ENCODE measurements at places on chromosomes 7 and 10.

DNA sequence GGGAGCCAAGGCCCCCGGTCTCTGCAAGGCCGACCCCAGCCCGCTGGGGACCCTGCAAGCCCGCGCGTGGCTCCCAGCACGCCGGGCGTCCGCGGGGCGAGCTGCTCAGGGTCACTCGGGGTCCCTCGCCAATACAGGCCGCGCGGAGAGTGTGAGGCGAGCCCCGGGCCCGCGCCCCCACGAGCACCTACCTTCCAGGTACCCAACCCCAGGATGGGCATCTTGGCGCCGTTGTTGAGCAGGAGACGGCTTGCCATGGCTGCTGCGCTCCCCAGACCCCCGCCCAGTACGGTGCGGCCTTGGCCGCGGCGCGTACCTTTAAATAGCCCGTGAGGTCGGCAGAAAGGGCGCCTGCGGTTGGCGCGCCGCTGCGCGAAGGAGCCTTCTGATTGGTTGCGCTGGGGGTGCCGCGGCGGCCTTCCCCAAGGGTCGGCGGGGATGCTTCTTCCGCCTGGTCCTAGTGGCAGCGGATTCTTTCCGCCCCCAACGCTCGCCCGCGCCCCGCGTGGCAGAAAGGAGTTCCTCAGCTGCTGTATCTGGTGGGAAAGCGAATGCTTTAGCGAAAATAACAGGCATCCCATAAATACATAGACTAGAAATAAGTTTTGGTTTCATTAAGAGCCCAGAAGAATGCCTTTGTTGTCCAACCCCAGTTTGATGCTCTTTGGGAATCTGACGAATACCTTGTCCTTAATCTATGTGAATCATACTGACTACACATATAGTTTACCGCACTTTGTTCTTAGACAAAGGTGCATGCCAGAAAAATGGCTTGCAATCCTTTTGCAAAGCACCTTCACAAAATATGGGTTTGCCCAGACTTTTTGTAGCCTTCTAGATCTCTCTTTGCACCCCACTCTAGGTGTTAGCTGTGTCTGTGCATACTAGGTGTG, at the start of gene AKR1B1:
AKR1B1 (minus strand) TSS at position 295 of the 893 bp plus-strand sequence; CDS start at position 257, 38 bp downstream.
- peak; percentile 76 for DNase-seq

DNA sequence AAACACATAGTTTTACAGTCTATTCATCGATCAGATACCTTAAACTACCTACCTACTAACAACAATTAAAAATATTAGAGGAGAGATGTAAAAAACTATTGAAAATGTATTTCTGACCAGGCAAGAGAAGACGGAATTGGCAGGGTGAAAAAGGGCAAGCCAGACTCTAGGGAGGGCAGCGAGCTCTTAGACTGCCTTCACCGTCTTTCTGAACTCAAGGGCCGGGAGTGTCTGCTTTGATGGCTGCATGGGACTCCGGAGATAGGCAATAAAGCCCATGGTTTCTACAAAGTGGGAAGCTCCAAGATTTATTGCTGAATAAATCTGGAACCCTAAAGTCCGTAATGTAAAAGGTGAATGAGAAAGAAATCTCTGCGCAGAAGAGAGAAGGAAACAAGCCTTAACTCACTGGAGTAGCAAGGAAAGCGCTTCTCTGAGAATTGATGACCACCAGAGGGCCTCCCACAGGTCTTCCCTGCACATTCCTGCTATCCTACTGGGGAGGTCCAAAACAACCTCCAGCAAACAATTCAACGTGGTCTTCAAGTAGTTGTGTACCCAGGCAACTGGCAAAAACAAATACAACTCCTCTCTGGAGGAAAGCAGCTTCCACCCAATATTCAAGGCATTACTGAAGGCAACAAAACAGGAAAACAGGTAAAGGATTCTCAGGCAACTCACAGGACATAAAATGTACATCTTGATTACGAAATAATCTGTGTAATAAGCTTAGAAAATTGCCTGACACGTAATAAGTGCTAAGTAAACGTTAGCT, 181.3 kb downstream of the SDK1 start:
- DNase-seq: peak; percentile 1

DNA sequence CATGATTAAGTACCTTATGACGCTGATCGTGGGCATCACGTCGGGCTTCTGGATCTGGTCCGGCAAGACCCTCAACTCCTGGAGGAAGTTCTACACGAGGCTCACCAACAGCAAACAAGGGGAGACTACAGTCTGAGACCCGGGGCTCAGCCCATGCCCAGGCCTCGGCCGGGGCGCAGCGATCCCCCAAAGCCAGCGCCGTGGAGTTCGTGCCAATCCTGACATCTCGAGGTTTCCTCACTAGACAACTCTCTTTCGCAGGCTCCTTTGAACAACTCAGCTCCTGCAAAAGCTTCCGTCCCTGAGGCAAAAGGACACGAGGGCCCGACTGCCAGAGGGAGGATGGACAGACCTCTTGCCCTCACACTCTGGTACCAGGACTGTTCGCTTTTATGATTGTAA, 2.5 kb downstream of the FZD1 start:
- no peak for DNase-seq

GRCh38 chr10:86293396-86293791, 73.2 kb downstream of the GRID1 start:
- DNase-seq: no peak

DNA sequence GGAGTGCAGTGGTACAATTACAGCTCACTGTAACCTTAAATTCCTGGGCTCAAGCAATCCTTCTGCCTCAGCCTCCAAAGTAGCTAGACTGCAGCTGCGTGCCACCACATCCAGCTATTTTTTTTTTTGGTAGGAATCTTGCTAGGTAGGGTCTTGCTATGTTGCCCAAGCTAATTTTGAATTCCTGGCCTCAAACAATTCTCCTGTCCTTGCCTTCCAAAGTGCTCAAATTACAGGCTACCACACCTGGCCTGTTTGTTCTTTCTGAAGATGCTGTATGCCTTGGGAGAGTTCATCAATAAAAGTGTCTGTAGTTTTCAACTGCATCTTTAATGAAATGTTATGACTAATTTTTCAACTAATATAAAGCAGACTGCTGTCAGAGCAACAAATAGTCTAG, 452 bp downstream of the SAMD9 start:
- no peak for DNase-seq

DNA sequence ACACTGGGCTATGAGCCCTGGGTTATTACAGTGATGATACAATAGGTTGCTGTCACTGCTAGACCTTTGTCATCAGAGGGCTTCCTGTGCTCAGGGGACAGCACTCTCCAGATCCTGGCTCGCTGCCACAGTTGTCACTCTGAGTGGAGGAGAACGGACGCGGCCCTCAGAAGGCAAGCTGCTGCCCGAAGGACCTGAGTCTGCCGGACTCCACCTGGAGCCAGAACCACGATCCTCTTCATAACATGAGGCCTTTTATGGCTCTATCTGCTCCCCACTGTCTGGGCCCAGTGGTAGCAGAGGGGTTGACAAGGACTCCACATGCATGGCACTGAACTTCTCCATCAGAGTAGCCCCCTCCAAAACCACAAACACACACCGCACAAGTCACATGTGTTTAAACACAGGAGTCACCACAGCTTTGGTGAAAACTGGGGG, 94.7 kb upstream of the EFCAB10 start:
- DNase-seq: no peak

GRCh38 chr10:125012851-125013528, 71.1 kb downstream of the ZRANB1 start:
- no peak for DNase-seq

- DNase-seq: peak; percentile 82
Measured at GRCh38 chr10:102645741-102646609, 1.7 kb downstream of the TRIM8 start.

DNA sequence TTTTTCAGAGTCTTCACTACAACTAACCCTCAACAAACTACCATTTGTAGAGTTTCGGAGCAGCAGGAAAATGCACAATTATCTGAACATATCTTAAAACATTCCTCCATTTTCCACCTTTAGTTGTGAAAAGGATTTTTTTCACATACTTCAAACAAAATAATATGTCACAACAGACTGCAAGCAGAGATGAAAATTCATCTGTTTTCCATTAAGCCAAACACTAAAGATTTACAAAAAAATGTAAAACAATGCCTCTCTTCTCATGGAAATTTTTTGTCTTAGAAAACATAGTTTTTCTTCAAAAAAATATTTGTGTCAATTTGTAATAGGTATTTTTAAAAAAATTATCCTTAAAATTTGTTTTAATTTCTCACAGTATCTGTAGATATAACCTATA, 98.9 kb downstream of the ARHGAP12 start:
- no peak for DNase-seq

DNA sequence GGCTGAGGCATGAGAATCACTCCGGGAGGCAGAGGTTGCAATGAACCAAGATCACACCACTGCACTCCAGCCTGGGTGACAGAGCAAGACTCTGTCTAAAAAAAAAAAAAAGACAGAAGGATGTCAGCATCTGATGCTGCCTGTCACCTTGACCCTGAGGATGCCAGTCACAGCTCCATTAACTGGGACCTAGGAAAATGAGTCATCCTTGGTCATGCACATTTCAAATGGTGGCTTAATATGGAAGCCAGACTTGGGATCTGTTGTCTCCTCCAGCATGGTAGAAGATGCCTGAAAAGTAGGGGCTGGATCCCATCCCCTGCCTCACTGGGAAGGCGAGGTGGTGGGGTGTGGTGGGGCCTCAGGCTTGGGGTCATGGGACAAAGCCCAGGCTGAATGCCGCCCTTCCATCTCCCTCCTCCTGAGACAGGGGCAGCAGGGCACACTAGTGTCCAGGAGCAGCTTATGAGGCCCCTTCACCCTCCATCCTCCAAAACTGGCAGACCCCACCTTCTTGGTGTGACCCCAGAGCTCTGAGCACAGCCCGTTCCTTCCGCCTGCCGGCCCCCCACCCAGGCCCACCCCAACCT, 1.3 kb downstream of the NOS3 start:
- no peak for DNase-seq

DNA sequence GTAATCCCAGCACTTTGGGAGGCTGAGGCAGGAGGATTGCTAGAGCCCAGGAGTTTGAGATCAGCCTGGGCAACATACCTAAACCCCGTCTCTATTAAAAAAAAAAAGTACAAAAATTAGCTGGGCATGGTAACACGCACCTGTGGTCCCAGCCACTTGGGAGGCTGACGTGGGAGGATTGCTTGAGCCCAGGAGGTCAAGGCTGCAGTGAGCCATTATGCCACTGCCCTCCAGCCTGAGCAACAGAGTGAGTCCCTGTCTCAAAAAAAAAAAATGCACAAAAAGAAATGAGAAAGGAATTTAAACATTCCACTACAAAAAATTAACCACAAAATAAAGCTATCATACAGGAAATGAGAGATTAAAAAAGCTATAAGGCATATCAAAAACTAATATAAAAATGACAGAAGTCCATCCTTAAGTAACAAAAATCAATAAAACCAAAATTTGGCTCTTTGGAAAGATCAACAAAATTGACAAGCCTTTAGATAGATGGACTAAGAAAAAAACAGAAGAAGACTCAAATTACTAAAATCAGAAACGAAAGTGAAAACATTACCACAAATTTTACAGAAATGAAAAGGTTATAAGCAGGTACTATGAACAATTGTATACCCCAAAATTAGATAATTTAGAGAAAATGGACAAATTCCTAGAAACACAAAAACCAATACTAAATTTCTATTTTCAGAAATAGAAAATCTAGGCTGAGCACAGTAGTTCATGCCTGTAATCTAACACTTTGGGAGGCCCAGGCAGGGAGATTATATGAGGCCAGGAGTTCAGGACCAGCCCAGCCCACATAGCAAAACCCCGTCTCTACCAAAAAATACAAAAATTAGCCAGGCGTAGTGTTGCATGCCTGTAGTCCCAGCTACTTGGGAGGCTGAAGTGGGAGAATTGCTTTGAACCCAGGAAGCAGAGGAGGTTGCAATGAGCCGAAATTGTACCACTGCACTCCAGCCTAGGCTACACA, 42.4 kb upstream of the NANOS1 start:
- DNase-seq: no peak

DNA sequence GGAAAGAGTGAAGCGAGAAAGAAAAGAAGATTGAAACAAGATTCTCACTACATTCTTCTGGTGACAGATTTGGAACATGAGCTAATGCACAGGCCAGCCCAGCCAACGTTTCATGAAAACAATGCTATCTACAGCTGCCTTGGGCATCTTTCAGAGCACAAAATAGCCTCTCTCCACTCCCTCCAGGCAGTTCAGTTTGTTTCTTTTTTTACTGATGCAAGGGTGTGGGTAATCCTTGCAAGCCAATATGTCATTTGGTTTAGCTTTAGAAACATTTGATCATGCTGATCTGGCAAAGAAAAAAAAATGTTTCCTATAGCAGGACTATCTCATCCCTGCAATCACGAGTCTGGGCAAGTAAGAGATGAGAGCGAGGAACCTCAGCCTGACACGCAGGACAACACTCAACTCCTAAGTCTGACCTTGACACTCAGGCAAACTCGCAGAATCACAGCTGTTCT, 35.9 kb downstream of the SVIL start:
- DNase-seq: no peak

DNA sequence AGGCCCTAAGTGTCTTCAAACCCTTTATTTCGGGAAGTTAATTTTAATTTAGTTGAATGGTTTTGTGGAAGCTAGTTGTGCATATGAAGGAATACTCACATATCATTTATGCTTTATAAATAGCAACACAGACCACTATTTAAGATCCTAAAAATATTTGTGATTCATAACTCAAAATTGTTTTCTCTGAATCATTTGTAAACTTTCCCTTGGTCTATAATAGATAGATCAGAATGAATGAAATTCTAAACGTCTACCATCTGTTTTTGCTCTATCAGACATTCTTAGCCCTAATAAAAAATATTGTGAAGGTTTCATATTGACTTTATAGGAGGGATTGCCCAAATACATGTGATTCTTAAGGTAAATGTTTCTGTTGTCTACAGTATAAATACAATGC, 43.5 kb downstream of the LOXL4 start:
- peak; percentile 41 for DNase-seq

GRCh38 chr7:43137811-43138210, 25.4 kb downstream of the HECW1 start:
- peak; percentile 84 for DNase-seq

- no peak for DNase-seq
Measured at GRCh38 chr7:157949711-157950110, 612.9 kb downstream of the DNAJB6 start.

GRCh38 chr10:127337801-127338200, 141.4 kb upstream of the INSYN2A start:
- no peak for DNase-seq

GRCh38 chr10:116270771-116271592, 2.0 kb downstream of the GFRA1 start:
- no peak for DNase-seq

- DNase-seq: no peak
Measured at GRCh38 chr10:122316224-122316884, 45.3 kb downstream of the BTBD16 start.

GRCh38 chr7:142376356-142376997, 118.6 kb upstream of the PRSS58 start:
- DNase-seq: no peak

DNA sequence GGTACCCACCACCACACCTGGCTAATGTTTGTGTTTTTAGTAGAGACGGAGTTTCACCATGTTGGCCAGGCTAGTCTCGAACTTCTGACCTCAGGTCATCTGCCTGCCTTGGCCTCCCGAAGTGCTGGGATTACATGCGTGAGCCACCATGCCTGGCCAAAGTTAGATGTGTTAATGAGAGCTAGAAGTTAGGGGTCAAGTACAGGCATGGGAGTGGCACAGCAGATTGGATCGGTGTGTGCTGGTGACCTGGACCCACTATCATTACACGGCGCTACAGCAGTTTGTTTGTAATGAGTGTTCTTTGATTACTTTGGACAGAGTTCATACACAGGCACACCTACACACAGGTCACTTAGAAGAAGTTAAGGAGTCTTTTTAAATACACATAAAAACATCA, 36.7 kb downstream of the DNAJB6 start:
- no peak for DNase-seq

- DNase-seq: no peak
Measured at GRCh38 chr7:28061824-28062196, 118.8 kb downstream of the JAZF1 start.

- DNase-seq: no peak
Measured at GRCh38 chr7:5396542-5396941, 27.1 kb downstream of the TNRC18 start.

Data from fibroblast of skin of left quadriceps (primary cell).